Peyer's patch (tissue), 4 donors: ENCODE measurements at places on chromosomes 5 and 9. TPM values are rescaled to one million over a fixed set of nuclear protein-coding genes. Genes with fewer than 3 reads are reported as not detected.

C5orf52 gene
- 1.7 TPM for total RNA-seq

NSA2 gene
- total RNA-seq = 44.0 TPM

SCGB3A1 gene
- not detected for total RNA-seq

PALM2AKAP2 gene
- total RNA-seq = 3.3 TPM

MYMK gene
- total RNA-seq = not detected

SPACA9 gene
- total RNA-seq = 0.53 TPM

SLC34A3 gene
- total RNA-seq = not detected

DNA sequence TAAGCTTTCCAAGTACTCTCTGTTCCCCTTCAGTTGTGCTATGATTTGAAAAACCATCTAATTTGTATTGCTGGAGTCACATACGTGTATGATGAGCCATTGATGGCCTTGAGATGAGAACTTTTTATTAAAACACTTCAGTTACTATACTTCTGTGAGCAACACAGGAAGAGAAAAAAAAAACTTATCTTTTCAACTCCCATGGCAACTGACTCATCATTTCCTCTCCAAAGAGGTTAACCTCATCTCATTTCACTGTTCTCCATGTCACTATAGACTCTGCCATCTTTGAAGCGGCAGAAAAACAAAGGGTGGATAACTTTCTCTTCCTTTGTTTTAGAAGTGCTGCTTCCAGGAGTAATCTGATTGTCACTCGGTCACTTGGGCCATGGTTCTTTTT is 104.3 kb upstream of the PCSK1 start:
- DNase-seq = no peak
- H3K4me1 ChIP-seq = no peaks in the 10 kb centered on the region
- no peaks in the 10 kb centered on the region for H3K27me3 ChIP-seq
- H3K27ac ChIP-seq = no peak overlapping the region

- H3K36me3 ChIP-seq = no peaks in the 10 kb centered on the region
- H3K4me3 ChIP-seq = no peak overlapping the region
- no peaks in the 10 kb centered on the region for H3K27me3 ChIP-seq
These were observed 328 bp downstream of the GRXCR2 start for GRCh38 chr5:145872486-145872885.

- no peak overlapping the region for H3K27ac ChIP-seq
- H3K4me1 ChIP-seq = peaks cover 20% of the 10 kb centered on the region
- H3K27me3 ChIP-seq = no peaks in the 10 kb centered on the region
- no peak for DNase-seq
These were observed 32.0 kb upstream of the PANK3 start for GRCh38 chr5:168611165-168611564.

DNA sequence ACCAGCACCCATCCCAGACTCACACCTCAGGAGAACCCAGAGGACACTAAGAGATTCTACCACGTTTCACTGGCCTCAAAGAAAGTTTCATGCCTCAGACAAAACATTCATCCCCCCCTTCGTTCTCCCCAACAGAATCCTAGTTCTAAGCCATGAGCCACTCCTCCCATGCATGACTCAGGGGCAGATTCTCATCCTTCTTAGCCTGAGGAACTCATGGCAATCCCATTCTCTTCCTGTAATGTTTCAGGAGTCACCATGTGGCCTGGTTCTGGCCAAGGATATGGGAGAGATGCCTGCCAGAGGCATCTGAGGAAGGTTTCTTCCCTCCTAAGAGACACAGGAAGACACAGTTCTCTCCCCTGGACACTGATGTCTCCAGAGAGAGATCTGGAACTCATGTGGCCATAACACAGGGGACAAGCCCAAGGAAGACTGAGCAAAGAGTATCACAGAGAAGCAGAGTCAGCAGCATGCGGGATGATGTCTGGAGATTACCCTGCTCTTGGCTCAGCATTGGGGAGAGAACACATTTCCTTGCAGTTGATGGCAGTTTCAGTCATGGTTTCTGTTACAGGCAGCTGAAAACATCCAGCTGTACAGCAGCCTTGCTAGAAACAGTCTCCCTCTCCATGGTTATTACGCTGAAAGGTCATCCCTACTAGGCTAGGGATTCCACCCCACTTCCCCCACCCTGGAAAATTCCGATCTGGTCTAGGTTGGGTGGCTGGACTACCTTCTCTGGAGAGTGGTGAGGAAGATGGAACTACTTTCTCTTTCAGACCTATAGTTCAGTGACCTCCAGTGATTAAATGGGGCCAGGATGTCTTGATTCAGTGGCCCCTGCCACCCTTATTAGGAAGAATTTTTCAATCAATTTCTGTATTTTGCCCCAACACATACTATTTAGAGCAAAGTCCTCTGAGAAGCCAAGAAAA is 115.4 kb downstream of the ZNF608 start:
- no peaks in the 10 kb centered on the region for H3K4me1 ChIP-seq
- no peak overlapping the region for H3K27ac ChIP-seq
- no peaks in the 10 kb centered on the region for H3K27me3 ChIP-seq

GRCh38 chr5:108145351-108145750 is 236.5 kb downstream of the FBXL17 start:
- no peaks in the 10 kb centered on the region for H3K36me3 ChIP-seq
- H3K27me3 ChIP-seq = no peaks in the 10 kb centered on the region
- no peak overlapping the region for H3K4me3 ChIP-seq
- no peaks in the 10 kb centered on the region for H3K4me1 ChIP-seq
- H3K27ac ChIP-seq = no peak overlapping the region
- no peak for DNase-seq

DNA sequence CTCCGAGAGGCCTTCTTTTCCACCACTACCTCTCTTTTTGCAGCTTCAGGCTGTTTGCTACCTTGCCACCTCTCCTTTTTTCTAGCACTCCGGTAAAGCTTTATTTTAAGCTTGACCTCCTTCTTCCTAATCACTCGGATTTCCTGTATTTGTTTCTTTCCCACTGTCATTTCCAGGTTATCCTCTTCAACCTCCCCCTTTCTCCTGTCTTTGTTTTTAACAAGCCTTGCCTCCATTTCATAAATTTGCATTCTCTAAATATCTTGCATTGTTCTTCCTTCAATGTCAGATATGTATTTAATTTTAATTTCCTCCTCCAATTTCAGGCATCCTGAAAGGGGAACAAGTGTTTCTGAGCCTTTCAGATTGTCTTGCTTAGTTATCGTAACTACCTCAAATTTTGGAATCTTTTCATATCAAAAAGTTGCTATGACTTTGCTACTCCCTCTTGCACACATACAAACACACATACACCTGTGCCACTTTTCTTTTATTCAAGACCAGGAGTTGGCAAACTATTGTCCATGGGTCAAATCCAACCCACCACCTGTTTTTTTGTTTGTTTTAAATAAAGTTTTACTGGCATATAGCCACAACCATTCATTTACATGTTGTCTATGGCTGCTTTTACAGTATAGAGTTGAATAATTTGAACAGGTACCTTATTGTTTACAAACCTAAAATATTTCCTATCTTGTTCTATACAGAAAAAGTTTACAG is 22.7 kb downstream of the DPYSL3 start:
- no peaks in the 10 kb centered on the region for H3K4me1 ChIP-seq
- no peak for DNase-seq
- H3K4me3 ChIP-seq = no peak overlapping the region
- no peaks in the 10 kb centered on the region for H3K36me3 ChIP-seq
- H3K27ac ChIP-seq = peak overlapping the region; percentile 30
- H3K27me3 ChIP-seq = no peaks in the 10 kb centered on the region

GRCh38 chr5:74226716-74227485 is 413.6 kb downstream of the ENC1 start:
- no peak overlapping the region for H3K4me3 ChIP-seq
- no peaks in the 10 kb centered on the region for H3K27me3 ChIP-seq
- no peaks in the 10 kb centered on the region for H3K36me3 ChIP-seq

- no peaks in the 10 kb centered on the region for H3K36me3 ChIP-seq
- H3K27me3 ChIP-seq = no peaks in the 10 kb centered on the region
- no peak for DNase-seq
- no peak overlapping the region for H3K27ac ChIP-seq
- H3K4me3 ChIP-seq = no peak overlapping the region
These were observed 2.0 kb downstream of the MYO10 start for GRCh38 chr5:16934123-16934522.

DNA sequence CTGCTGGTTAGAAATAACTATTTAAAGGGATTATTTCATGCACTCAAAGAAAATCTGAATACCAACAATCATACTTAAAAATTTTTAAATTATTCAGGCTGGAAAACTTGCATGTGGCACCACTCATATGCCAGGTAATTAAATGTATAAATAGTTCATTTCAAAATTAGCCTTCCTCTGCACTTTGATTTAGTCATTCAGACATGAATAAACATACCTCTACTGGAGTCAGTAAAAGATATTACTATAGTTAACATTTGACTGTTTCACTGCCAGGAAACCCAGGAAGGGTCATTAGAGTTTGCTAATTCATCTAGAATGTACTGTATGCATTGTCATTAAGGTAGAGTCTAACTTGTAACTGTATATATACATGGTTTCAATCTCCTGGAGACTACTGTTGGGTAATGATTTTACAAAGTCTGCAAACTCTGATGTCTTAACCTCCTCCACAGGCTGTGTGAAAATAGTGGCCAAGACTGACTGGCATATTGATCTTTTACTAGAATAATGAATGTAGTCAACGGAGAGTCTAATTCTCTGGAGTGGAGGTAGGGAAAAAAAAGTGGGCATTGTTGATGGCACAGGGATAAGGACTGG is 43.7 kb downstream of the TEX10 start:
- no peaks in the 10 kb centered on the region for H3K36me3 ChIP-seq
- no peak overlapping the region for H3K27ac ChIP-seq
- H3K4me3 ChIP-seq = no peak overlapping the region
- no peak for DNase-seq
- no peaks in the 10 kb centered on the region for H3K27me3 ChIP-seq

DNA sequence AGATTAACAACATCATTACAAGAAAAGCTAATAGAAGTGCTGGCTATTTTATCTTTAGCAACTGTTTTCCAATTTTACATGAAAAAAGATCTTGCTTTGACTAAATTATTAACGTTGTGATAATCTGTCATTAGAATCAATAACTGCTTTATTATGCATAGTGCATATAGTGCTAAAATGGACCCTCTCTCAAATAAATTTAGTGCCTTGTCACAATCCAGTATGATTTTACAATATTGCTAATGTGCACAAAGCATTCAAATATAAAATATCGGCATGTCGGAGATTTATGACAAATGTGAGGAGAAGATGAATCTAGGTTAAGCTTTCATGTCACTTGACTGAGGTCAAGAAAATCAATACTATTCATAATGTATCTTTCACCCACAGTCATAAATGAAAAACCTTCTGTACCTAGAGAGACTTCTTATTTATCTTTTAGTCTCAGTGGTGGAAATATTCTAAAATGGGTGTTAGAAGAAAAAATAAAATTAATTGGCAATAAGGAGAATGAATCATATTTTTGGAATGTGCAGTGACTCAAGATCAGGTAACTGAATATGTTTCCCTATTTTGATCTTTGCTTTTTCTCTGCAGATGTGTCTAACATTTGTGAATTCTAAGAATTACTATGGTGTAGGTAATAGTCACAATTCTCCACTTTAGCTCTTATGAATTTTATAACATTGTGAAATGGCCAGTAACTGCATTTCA is 672.9 kb upstream of the GRAMD2B start:
- H3K4me3 ChIP-seq = no peak overlapping the region
- no peaks in the 10 kb centered on the region for H3K36me3 ChIP-seq
- H3K4me1 ChIP-seq = no peaks in the 10 kb centered on the region
- H3K27ac ChIP-seq = no peak overlapping the region

GRCh38 chr5:180212363-180213255 is 3.6 kb upstream of the RASGEF1C start:
- H3K27ac ChIP-seq = no peak overlapping the region
- H3K4me1 ChIP-seq = no peaks in the 10 kb centered on the region
- no peaks in the 10 kb centered on the region for H3K27me3 ChIP-seq
- DNase-seq = no peak
- H3K4me3 ChIP-seq = no peak overlapping the region

DNA sequence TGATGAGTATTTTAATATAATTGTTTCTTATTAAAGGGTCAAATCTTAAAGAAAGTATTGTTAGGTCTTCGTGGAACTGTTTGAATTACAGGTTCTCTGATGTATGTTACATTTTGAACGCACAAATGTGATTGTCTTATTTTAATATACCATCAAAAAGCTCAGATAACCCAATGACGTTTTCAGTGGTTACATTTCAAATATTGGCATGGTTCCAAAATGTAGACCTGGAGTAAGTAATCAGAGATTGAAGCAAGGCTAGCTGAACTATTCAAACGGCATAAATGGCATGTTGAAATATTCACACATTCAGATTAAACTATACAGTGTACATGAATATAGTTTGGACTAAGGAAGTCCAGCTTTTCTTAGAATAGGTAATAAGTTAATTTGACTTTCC is 281.7 kb upstream of the EFNA5 start:
- no peaks in the 10 kb centered on the region for H3K27me3 ChIP-seq
- H3K27ac ChIP-seq = no peak overlapping the region
- H3K4me1 ChIP-seq = no peaks in the 10 kb centered on the region
- no peak for DNase-seq
- no peak overlapping the region for H3K4me3 ChIP-seq

DNA sequence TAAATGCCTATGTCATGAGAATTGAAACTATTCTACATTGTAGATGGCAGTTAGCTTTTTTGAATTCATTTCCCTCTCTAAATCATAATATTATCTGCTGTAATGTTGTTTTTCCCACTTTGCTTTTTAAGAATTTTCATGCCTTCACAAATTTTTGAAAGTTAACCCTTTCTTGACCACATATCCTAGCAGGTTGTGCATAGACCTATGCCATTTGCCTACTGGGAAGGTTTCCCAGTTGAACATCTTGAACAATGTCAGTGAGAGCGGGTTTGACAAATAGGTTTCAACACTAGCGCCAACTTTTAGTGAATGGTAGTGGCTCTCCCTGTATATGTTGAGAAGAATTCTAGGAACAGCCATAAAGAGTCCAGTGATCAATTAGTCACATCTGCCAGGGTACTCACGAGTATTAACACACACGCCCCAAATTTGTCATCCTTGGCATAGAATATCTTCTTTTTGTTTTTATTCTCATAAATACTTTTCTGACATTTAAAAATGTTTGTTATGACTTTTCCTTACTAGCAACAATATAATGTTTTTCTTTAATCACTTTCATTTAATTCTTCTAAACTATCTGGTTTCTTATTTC is 307.6 kb downstream of the PJA2 start:
- no peaks in the 10 kb centered on the region for H3K27me3 ChIP-seq
- H3K27ac ChIP-seq = no peak overlapping the region

- H3K4me3 ChIP-seq = no peak overlapping the region
- DNase-seq = no peak
- no peaks in the 10 kb centered on the region for H3K27me3 ChIP-seq
- no peaks in the 10 kb centered on the region for H3K36me3 ChIP-seq
- H3K27ac ChIP-seq = no peak overlapping the region
- H3K4me1 ChIP-seq = no peaks in the 10 kb centered on the region
These were observed 1791.8 kb upstream of the WWC1 start for GRCh38 chr5:166499447-166500240.

GRCh38 chr9:536597-537511 is 304.6 kb upstream of the DMRT1 start:
- no peak overlapping the region for H3K27ac ChIP-seq
- no peaks in the 10 kb centered on the region for H3K36me3 ChIP-seq
- H3K27me3 ChIP-seq = no peaks in the 10 kb centered on the region
- no peak overlapping the region for H3K4me3 ChIP-seq
- DNase-seq = no peak
- no peaks in the 10 kb centered on the region for H3K4me1 ChIP-seq
